ENCODE measurements at places on chromosomes 2 and 18. TPM values are rescaled to one million over a fixed set of nuclear protein-coding genes. Genes with fewer than 3 reads are reported as not detected.

GRCh38 chr2:232058931-232059330 is 97.4 kb downstream of the DIS3L2 start:
- H3K27ac ChIP-seq: no peak overlapping the region
- H3K4me1 ChIP-seq: no peaks in the 10 kb centered on the region
- no peaks in the 10 kb centered on the region for H3K36me3 ChIP-seq
- no peak overlapping the region for H3K4me3 ChIP-seq
- no peaks in the 10 kb centered on the region for H3K27me3 ChIP-seq
- no peak for DNase-seq

DNA sequence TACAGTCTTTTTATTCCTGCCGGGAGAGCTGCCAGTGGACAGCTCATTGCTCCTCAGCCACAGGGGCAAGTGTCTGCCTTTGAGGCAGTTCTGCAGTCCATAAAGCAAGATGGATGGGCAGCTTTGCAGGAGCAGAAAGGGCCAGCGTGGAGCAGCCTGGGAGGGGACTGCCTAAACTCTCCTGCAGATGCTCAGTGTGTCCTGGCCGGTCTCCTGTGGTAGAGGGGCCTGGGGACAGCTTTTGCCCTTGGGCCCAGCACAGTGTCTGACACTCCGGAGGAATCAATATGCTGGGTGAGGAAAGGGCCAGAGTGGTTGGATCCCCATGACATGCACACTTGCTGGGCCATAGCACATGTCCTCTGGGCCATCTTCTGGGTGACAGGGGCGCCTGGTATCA is 65.7 kb upstream of the DAPL1 start:
- H3K36me3 ChIP-seq: no peaks in the 10 kb centered on the region
- peaks cover 6% of the 10 kb centered on the region for H3K4me1 ChIP-seq
- DNase-seq: no peak
- no peak overlapping the region for H3K27ac ChIP-seq

GRCh38 chr18:70363861-70364260 is 75.0 kb downstream of the SOCS6 start:
- H3K36me3 ChIP-seq: no peaks in the 10 kb centered on the region
- H3K4me3 ChIP-seq: no peak overlapping the region
- peaks cover 2% of the 10 kb centered on the region for H3K4me1 ChIP-seq

Gene KRTCAP3
- total RNA-seq: 50.1 TPM

Gene KCNF1
- 0.90 TPM for total RNA-seq
